ENCODE measurements at places on chromosomes 4 and X. TPM values are rescaled to one million over a fixed set of nuclear protein-coding genes. Genes with fewer than 3 reads are reported as not detected.

ADAMTS3 gene
- total RNA-seq: 14.8 TPM

CENPE gene
- 3.4 TPM for total RNA-seq

RBMXL3 gene
- total RNA-seq: not detected

CXCL3 gene
- not detected for total RNA-seq

ZNF630 gene
- total RNA-seq: 5.9 TPM

PABPC5 gene
- total RNA-seq: 8.9 TPM

FAM53A gene
- 2.0 TPM for total RNA-seq

ZCCHC18 gene
- 21.6 TPM for total RNA-seq

HPSE gene
- total RNA-seq: 0.49 TPM

RTL5 gene
- 8.4 TPM for total RNA-seq

ZBTB33 gene
- 33.7 TPM for total RNA-seq

CDKL2 gene
- total RNA-seq: 41.8 TPM

MAGEA2B gene
- not detected for total RNA-seq

RIPPLY1 gene
- 0.25 TPM for total RNA-seq

HEPH gene
- 5.4 TPM for total RNA-seq

PRRG3 gene
- 6.1 TPM for total RNA-seq

NDST4 gene
- 2.0 TPM for total RNA-seq

S100P gene
- 2.0 TPM for total RNA-seq

ENAM gene
- not detected for total RNA-seq

CDX4 gene
- total RNA-seq: not detected

RBMX2 gene
- total RNA-seq: 17.9 TPM

ACE2 gene
- total RNA-seq: 0.49 TPM

BMX gene
- total RNA-seq: under 0.01 TPM

MAGEA10 gene
- total RNA-seq: not detected

TEX13D gene
- total RNA-seq: under 0.01 TPM

ADH7 gene
- not detected for total RNA-seq

NKX6-1 gene
- not detected for total RNA-seq

ZNF157 gene
- 3.7 TPM for total RNA-seq

CT45A1 gene
- total RNA-seq: not detected

DCAF4L1 gene
- under 0.01 TPM for total RNA-seq

NR3C2 gene
- 5.2 TPM for total RNA-seq

FAM149A gene
- 30.5 TPM for total RNA-seq

PPP4R3C gene
- total RNA-seq: not detected

BRS3 gene
- 0.49 TPM for total RNA-seq

FAM47A gene
- not detected for total RNA-seq

COX7B2 gene
- total RNA-seq: not detected

VEGFD gene
- total RNA-seq: 0.25 TPM

GUCY1B1 gene
- 52.4 TPM for total RNA-seq
